ENCODE measurements at places on chromosomes 2 and 18. TPM values are rescaled to one million over a fixed set of nuclear protein-coding genes. Genes with fewer than 3 reads are reported as not detected.

GRCh38 chr18:50373561-50374219, 1.2 kb upstream of the SKA1 start:
- DNase-seq, result no peak

DNA sequence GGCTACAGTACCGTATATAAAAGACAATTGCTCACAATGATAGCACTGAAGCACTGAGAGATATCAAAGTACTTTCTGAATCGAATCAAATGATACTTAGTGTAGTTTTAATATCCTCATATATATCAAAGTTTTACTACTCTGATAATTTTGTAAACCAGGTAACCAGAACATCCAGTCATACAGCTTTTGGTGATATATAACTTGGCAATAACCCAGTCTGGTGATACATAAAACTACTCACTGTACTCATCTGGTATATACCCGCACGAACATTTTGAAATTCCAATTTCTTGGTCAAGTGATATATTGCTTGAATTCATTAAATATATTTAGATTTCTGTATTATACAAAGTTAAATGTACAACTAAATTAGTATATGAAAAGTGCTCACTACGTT, 20.5 kb downstream of the SLC39A6 start:
- no peak for DNase-seq

DNA sequence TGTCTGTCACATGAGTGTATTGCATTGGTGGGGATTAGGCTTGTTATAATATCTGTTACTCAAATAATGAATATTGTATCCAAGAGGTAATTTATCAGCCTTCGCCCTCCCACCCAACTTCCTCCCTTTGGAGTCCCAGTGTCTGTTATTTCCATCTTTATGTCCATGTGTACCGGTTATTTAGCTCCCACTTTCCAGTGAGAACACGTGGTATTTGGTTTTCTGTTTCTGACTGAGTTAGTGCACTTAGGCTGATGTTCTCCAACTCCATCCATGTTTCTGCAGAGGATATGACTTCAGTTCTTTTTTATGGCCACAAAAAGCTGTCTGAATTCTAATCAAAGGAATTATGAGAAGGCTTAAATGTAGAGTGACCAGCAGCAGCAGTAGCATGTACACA, 104.0 kb upstream of the ARHGAP28 start:
- DNase-seq, result no peak

GRCh38 chr2:215771241-215771640, 242.1 kb downstream of the MREG start:
- no peak for DNase-seq

- DNase-seq, result no peak
Measured at GRCh38 chr2:141528990-141529389, 601.8 kb downstream of the LRP1B start.

DNA sequence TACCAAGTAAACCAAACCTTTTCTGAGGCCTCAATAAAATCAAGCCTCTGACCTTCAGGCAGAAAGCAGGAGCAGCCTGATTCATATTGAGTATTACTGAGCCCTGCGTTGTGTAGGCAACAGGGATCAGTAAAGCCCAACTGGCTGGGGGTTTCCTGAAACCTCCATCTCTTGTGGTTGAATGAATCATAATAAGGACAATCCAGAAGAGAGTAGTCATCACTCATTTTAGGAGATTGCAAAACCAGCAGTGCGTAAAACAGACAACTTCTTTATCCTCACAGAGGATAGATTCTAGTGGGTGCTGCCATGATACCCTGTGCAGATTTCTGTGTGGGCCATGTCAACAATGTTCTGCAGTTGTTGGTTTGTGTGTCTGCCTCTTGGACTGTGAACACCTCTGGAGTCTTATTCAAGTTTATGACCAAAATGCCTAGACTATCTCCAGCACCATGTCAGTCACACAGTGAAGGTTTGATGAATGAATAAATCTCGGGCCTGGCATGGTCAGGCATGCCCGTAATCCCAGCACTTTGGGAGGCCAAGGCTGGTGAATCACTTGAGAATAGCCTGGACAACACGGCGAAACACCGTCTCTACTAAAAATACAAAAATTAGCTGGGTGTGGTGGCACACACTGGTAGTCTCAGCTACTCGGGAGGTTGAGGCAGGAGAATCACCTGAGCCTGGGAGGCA, 51.8 kb upstream of the RAB27B start:
- peak; percentile 51 for DNase-seq

GRCh38 chr18:12855916-12856315, 28.1 kb downstream of the PTPN2 start:
- DNase-seq, result no peak

- DNase-seq, result no peak
Measured at GRCh38 chr18:78309307-78309706, 670.3 kb upstream of the SALL3 start.

GRCh38 chr18:35174093-35174731, 66.6 kb upstream of the ZNF397 start:
- no peak for DNase-seq

GRCh38 chr18:60698901-60699300, 326.3 kb upstream of the MC4R start:
- DNase-seq, result no peak

- DNase-seq, result no peak
Measured at GRCh38 chr2:204487447-204488229, 57.6 kb upstream of the PARD3B start.

- no peak for DNase-seq
Measured at GRCh38 chr2:38406597-38407110, 29.6 kb upstream of the ATL2 start.

- no peak for DNase-seq
Measured at GRCh38 chr2:196277002-196277401, 105.6 kb upstream of the STK17B start.

DNA sequence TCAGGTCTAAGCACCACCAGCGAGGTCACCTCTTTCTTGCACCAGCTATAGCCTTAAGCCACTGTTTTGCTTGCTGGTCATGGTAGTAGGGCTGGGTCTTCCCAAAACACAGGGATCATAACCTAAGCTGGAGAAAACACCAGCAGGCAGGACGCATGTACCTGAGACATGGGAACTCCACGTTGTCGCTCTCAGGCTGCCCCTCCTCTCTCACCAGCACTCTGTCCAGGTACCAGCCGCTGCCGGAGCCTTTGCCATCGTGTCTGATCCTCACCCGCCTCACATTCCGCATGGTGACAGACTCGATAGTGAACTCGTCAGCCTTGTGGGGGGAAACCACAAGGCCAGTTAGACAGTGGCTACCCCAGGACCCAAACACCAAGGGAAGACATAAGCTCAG, 79.5 kb downstream of the LOXHD1 start:
- no peak for DNase-seq

DNA sequence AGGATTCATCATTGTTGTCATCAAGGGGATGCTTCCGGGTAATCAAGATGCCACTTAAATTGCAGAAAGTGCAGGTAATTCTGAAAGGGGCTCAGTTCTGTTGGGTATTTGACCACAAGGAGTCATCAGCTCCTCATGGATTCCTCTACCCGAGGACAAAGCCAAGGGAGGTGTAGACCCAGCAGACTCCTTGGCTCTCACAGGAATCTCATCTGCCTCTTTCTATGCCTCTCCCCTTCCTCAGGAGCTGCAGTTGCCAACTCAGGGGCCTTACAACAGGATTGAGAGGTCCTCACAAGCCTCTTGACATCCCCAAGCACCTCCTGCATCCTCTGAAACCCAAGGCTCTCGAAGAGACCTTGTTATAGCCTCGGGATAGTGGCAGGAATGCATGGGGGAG, 44.0 kb downstream of the ITGB6 start:
- peak; percentile 23 for DNase-seq

- DNase-seq, result no peak
Measured at GRCh38 chr2:59905731-59906130, 647.7 kb downstream of the BCL11A start.

GRCh38 chr18:48279312-48279711, 129.9 kb downstream of the ZBTB7C start:
- DNase-seq, result no peak

DNA sequence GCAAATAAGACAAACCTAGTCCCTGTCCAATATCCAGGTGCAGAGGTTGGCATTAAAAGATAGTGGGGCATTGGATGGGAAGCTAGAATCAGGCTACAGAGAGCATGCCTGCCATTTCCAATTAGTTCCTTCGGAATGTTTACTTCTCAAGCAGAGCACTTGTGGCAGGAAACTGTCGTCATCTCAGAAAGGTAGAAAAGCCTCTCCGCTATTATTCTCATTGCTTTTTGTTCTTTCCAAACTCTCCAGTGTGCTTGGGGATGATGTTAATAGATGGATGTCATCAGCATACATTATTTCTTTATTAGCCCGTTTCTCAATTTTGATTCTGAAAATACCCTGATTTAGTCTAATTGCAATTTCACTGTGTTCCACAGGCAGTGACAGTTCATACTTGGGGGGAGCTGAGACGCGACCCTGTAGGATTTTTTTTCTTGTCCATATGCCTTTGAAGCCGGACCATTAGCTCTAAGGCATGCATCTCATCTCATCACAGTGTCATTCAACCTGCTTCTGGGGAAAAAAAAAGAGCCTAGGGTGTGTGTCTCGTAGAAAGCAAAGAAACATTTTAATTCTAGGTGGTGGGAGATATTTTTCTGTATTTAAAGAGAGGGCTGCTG, 7.7 kb downstream of the ASB18 start:
- DNase-seq, result no peak

- DNase-seq, result no peak
Measured at GRCh38 chr18:58009166-58009565, 34.9 kb upstream of the NEDD4L start.

Gene OSBPL1A
- 13.9 TPM for total RNA-seq

Gene DLGAP1
- total RNA-seq, result under 0.01 TPM

Gene ACTR3
- total RNA-seq, result 132 TPM

Gene SGPP2
- total RNA-seq, result not detected

Gene ABCB11
- not detected for total RNA-seq

Gene TPO
- not detected for total RNA-seq

Gene PLCD4
- total RNA-seq, result 1.4 TPM
